ENCODE measurements at places on chromosomes 11 and 22. TPM values are rescaled to one million over a fixed set of nuclear protein-coding genes. Genes with fewer than 3 reads are reported as not detected.

The GRM5 gene
- total RNA-seq, result under 0.01 TPM

The RASD2 gene
- under 0.01 TPM for total RNA-seq

The PHOX2A gene
- total RNA-seq, result not detected

The SHISAL1 gene
- total RNA-seq, result 3.5 TPM

The TRPM5 gene
- not detected for total RNA-seq

The HEPHL1 gene
- total RNA-seq, result not detected

The MRGPRE gene
- 0.17 TPM for total RNA-seq

The ELFN2 gene
- under 0.01 TPM for total RNA-seq

The KCNK4 gene
- total RNA-seq, result not detected

The MPZL2 gene
- total RNA-seq, result not detected

The KCNE3 gene
- total RNA-seq, result 10.8 TPM

The SPTBN2 gene
- total RNA-seq, result 0.51 TPM

The DLG2 gene
- 2.1 TPM for total RNA-seq

The APOL2 gene
- 49.5 TPM for total RNA-seq

The SCGB1A1 gene
- total RNA-seq, result not detected
